ENCODE measurements at places on chromosomes 1 and 21. TPM values are rescaled to one million over a fixed set of nuclear protein-coding genes. Genes with fewer than 3 reads are reported as not detected.

The TNNT2 gene
- not detected for polyA plus RNA-seq

The TSPAN1 gene
- polyA plus RNA-seq: not detected

The HES5 gene
- 0.23 TPM for polyA plus RNA-seq

The CRYAA gene
- polyA plus RNA-seq: not detected

The EVI5 gene
- polyA plus RNA-seq: 2.3 TPM

The TGFB2 gene
- 0.55 TPM for polyA plus RNA-seq

The KLHDC7A gene
- polyA plus RNA-seq: not detected

The SPAG17 gene
- not detected for polyA plus RNA-seq

The KRTAP11-1 gene
- polyA plus RNA-seq: not detected

The PRELP gene
- not detected for polyA plus RNA-seq

The LMX1A gene
- polyA plus RNA-seq: not detected

The SEMA4A gene
- polyA plus RNA-seq: 15.5 TPM
